ENCODE measurements at places on chromosomes 6 and 20. TPM values are rescaled to one million over a fixed set of nuclear protein-coding genes. Genes with fewer than 3 reads are reported as not detected.

DNA sequence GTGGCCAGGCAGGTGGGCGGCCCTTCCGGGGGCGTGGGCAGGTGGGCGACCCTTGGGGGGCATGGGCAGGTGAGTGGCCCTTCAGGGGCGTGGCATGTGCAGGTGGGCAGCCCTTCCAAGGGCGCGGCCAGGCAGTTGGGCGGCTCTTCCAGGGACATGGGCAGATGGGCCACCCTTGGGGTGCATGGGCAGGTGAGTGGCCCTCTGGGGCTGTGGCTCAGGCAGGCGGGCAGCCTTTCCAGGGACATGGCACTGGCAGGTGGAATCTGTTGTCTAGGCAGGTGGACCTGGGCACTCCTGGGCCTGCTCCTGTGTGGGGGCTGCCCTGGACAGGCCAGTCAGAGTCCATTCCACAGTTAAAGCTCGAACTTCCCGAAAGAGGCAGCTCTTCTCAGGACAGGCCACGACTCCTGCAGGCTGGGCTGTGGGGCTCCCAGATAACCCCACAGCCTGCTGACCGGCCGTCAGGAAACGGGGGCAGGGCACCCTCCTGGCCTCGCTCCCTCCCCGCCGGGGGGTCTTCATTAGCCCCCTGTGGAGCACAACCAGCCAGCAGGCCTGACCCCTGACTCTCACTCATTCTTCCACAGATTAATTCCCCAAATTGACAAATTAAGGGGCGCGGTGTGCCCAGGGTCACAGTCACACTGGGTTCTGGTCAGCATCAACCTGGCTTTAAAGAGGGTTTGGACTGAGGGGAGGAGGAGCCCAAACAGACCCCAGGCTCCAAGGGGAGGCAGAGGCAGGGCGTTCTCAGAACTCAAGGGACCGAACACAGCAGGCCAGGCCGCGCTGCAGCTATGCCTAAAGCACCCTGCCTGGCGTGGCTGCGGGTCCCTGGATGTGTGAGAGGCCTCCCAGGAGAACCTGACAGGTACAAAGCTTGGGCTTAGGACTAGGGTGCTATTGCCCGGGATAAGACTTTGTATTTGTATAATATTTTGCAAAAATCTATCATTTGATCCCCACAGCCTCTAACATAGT lies 130.0 kb downstream of the DLL1 start:
- no peak for DNase-seq

Gene TCF21
- 0.20 TPM for total RNA-seq

GRCh38 chr6:13188306-13188705 lies 140.0 kb downstream of the TBC1D7 start:
- DNase-seq, result no peak

GRCh38 chr20:19501476-19502115 lies 256.5 kb upstream of the RIN2 start:
- no peak for DNase-seq

Gene GSTA2
- not detected for total RNA-seq

DNA sequence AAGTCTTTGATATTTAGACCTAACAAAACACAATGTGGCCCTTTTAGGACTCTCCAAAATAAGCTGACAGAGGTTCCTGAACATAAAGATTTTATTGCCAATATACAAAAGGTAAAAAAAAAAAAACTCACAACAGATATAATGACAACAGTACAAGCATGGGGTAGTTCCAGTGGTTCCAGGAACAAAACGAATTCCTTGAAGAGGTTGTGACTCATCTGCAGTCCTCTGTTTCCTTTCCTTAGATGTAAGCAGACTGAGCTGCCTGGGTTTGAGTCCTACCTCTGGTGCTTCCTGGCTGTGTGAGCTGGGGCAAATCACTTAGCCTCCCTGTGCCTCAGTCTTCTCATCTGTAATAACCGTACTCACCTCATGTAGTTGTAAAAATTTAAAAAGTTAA lies 13.3 kb upstream of the CTAGE9 start:
- no peak for DNase-seq

DNA sequence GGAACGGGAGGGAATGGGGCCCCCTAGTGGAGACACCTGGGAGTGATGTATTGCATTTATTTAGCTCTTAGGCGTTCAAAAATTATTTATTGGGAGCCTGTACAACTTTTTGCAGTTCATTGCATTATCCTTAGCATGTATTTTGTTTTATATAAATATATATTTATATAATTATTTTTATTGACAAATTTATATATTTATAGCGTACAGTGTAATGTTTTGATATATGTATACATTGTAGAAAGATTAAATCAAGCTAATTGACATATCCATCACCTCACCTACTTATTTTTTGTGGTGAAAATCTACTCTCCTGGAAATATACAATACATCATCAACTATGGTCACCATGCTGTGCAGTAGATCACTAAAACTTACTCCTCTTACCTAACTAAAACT lies 975 bp downstream of the SIRT5 start:
- no peak for DNase-seq

Gene GRM1
- not detected for total RNA-seq

DNA sequence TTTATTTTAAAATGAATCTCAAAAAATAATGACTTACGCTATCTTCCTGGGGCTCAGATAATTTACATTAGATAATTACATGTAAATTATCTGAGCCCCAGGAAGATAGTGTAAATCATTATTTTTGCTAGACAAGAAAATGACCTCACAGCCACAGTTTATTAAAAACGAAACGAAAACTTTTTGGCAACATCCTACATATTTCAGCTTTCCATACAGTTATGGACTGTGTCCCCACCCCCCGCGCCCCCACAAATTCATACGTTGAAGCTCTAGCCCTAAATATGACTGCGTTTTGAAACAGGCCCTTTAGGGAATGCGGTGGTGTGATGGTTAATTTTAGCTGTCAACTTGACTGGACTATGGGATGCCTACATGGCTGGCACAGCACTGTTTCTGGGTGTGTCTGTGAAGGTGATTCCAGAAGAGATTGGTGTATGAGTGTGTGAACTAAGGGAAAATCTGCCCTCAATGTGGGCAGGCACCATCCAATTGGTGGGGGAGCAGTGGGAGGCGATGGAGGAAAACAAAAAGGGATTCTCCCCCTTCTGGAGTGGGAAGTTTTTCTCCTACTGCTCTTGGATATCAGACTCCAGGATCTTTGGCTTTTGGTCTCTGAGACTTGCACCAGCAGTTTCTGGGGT lies 52.6 kb downstream of the TRPC4AP start:
- DNase-seq, result no peak

- DNase-seq, result no peak
These were observed 60.7 kb upstream of the SYNCRIP start for GRCh38 chr6:85703406-85703805.

Gene SLC22A1
- 0.86 TPM for total RNA-seq

Gene ANGPT4
- total RNA-seq, result not detected

GRCh38 chr6:109482905-109483734 lies at the start of gene ZBTB24:
ZBTB24 (minus strand) TSS chr6:109483219; CDS start chr6:109482026, 1,193 bp downstream.
- peak; percentile 69 for DNase-seq
